Activated naive CD4-positive, alpha-beta T cell treated with anti-CD3 and anti-CD28 coated beads for 36 hours (primary cell): ENCODE measurements at places on chromosomes 4 and X. TPM values are rescaled to one million over a fixed set of nuclear protein-coding genes. Genes with fewer than 3 reads are reported as not detected.
A peak's percentile ranks its signal among the peaks of the same experiment; 100 is the strongest.

BLTP1 gene
- total RNA-seq, result 20.5 TPM

HSFX4 gene
- total RNA-seq, result not detected

ADAM29 gene
- not detected for total RNA-seq

CENPU gene
- 78.7 TPM for total RNA-seq

TRPC5OS gene
- not detected for total RNA-seq

RTL3 gene
- not detected for total RNA-seq

TLR10 gene
- 0.12 TPM for total RNA-seq

ETNPPL gene
- not detected for total RNA-seq

MAGEB1 gene
- total RNA-seq, result not detected

DNA sequence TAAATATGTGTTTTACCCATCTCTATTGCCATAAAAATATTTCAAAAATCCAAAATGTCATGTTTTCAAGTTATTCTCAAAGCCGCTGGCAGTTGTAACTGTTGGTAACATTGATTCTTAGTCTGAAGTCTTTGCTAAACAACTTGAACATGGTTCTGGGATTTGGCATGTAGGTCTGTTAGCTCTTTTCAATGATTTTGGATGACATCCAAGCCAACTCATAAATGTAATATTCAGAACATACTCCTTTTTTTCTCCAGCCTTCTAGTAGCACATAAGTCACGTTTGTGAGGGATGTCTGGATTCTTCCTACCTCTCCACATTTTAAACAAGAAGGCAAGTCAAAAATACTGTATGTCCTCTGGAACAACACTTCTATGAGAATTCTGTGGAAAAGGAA lies 305.3 kb downstream of the PRR32 start:
- DNase-seq, result no peak

- DNase-seq, result no peak
These were observed 42.9 kb upstream of the TMPRSS11B start for GRCh38 chr4:68288393-68288740.

- DNase-seq, result peak; percentile 27
These were observed 30.4 kb downstream of the ARHGEF6 start for GRCh38 chrX:136750364-136750763.

DNA sequence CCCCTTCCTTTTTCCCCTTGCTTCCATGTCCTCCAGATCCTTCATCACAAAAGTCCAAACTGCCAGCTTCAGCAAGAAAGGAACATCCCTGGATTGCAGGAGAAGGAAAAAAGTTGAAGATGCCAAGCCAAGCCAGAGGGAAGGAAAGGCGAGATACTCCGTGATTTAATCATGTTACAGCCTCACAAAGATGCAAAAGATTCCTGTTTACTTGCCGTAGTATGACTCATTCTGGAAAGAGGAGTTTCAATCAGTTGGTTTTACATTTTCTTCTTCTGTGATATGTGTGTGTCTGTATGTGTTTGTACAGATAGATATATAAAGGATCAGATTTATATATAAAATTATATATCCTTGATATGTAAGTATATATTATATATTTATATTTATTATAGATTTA lies 69.3 kb downstream of the BTC start:
- DNase-seq, result no peak

GRCh38 chr4:142291299-142292050 lies 554.6 kb downstream of the INPP4B start:
- DNase-seq, result no peak

- DNase-seq, result no peak
These were observed 83.8 kb upstream of the BMPR1B start for GRCh38 chr4:94673961-94674360.

- no peak for DNase-seq
These were observed 29.0 kb downstream of the COQ2 start for GRCh38 chr4:83255584-83255983.

GRCh38 chr4:152894673-152895072 lies 41.5 kb upstream of the FHDC1 start:
- no peak for DNase-seq

- DNase-seq, result no peak
These were observed 307.2 kb downstream of the SLC7A11 start for GRCh38 chr4:137934911-137935310.

DNA sequence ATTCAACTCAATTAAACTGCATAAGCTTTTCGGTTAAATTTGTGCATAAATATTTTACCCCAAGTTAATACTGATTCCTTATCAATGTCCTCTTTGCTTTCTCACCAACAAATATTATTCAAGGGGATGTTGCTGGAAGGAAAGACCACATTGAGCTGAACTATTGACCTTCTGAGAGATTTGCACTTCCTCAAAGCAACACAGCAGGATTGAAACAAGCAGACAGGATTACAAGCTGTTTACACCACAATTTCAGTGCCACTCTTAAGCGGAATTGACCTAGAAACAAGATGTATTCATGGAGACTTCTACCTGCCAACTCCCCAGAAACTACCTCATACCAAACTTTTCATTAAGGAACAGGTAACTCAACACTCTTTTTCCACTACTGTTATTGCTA lies 96.5 kb upstream of the DUSP21 start:
- no peak for DNase-seq

DNA sequence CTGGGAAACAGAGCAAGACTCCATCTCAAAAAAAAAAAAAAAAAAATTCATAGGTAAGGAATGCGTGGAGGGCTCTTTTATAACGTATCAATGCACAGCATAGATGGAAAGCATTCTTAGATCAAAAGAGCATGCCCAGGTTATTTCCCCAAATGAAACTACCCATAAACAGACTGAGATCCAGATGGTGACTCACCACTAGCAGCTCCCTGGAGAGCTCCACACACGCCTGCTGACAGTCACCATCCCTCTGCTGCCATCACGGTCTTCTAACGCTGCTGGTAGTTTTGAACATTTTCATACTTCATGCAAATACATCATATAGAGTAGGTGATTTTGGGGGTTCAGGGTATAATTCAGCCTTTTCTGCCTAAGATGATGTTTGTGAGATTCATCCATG lies 136.9 kb downstream of the ASMT start:
- DNase-seq, result no peak

DNA sequence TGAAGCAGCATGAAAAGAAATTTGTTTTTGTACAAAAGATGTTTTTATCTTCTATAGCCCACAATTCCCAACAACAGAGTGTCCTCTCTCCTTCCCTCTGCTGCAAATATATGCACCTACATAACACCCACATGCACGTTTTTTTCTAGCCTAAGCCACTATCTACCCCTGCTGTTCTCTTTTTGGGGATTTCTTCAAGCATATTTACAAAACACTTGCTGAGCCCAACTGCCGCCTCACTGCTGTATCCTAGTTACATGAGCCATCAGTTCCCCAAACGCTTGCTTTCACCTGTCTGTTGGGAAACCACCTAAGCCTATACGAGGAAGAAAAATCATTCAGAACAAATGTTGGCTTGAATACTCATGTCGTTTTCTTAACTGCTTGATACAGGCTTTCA lies 127.2 kb downstream of the CHRNA9 start:
- DNase-seq, result peak; percentile 67

DNA sequence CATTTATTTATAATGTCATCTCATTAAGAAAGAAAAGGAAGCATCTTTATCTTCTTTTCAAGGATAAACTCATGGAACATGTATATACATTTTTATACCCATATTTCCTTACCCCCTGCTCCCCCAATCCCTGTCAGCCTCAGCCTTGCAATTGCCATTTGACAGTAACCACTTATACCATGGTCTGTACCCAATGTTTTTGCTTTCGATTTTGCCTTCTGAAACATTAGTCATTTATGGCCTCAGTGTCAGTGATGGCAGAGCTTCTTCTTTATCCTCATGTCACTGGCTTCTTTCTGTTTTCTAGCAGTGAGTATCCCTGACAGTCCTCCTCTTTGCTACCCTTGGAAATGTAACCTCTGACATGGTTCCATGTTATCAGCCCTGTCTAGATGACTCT lies 228.4 kb downstream of the SPRY1 start:
- DNase-seq, result no peak

DNA sequence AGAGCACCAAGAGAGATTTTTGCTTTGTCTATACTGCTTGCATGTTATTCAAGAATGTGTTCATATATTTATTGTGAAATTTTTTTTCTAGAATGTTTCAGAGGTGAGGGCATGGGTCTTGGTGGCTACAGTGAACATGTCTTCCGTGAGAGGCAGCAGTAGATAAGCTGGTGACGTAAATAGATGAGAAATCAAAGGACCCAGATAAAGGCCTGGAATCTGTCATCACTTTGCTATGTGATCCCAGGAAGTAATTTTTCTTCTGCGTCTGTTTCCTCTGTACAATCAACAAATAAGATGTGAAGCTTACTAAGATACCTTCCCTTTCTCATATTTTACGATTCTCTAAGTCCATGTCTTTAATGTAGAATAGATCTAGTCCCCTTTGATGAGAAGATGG lies 129.1 kb downstream of the COL4A6 start:
- no peak for DNase-seq

DNA sequence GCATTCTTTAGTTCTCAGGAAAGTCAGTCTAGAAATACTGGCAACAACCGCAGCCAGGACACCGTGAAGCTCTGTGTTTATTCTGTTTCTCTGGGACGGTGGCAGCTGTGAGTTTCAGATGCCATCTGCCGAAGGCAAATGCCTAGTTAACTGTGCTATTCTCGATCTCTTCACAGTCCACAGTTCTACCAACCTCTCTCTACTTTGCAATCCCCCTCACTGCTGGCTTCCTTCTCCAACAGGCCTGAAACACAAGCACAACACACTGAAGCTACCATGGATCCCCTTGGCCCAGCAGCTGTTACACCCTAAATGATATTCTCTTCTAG lies 118.8 kb downstream of the ZNF827 start:
- DNase-seq, result no peak

DNA sequence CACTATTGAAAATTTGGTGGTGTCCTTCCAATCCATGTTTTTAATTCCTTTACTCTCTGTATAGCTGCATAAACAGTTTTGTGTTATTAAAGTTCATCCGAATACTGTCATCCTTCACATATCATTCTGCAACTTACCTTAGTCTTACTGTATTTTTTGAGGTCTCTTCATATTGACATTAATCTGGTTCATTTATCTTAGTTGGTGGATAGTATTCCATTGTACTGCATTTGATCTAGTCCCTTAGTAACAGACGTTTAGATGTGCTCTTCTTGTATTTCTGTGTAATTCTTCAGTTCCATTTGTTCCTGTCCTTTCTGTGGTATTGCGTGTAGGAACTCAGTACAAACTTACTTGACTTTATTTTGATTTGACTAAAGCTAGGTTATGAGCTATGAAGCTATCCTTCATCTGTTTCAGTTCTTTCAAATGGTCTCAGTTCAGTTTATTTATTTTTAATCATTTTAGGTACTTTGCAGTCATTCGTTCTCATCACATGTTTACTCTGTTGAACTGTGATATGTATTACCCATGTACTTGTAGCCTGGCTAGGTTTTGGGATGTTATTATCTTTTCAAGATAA lies 41.3 kb downstream of the RAPGEF2 start:
- no peak for DNase-seq

GRCh38 chr4:111754003-111754402 lies 391.3 kb upstream of the FAM241A start:
- DNase-seq, result no peak

GRCh38 chr4:173801876-173802661 lies 272.0 kb upstream of the HAND2 start:
- DNase-seq, result no peak

- no peak for DNase-seq
These were observed 3.6 kb downstream of the LINC00632 start for GRCh38 chrX:140713174-140713539.

DNA sequence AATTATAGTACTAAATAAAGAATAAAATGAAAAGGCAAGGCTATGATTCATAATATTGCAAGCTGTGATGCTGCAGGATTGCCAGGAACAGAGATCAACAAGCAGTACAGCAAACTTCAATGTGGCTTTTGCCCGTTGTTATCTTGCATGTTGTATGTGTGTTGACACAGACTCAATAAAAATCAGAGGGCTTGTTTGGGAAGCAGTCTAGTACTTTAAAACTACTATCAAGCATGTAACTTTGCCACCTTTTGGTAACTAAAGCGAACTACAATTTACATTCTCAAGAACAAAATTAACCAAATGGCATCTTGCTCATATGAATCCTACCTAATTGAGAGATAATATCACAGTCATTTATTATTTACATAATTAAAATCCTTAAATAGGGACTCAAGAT lies 79.8 kb upstream of the GPM6A start:
- no peak for DNase-seq

DNA sequence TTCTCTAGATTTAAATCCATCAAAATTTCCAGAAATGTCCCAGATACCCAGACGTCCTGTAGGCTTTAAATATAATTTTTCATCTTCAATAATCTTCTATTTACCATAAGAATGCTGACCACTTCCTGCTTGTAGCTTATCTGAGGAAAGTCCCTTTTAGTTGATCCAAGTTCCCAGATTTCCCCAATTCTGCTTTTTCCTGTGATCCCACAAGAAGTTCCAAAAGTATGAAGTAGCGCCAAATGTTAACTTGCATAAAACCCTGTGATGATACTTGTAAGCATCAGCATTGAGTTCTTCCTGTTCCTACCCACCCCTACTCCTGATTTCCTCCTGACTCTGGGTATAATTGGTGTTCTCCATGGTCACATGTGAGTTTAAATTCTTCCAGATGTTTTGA lies 10.6 kb upstream of the TLR8 start:
- no peak for DNase-seq

GRCh38 chr4:82712561-82712960 lies 86.0 kb downstream of the SCD5 start:
- DNase-seq, result no peak

GRCh38 chrX:50707955-50708699 lies 105.9 kb downstream of the SHROOM4 start:
- DNase-seq, result no peak

DNA sequence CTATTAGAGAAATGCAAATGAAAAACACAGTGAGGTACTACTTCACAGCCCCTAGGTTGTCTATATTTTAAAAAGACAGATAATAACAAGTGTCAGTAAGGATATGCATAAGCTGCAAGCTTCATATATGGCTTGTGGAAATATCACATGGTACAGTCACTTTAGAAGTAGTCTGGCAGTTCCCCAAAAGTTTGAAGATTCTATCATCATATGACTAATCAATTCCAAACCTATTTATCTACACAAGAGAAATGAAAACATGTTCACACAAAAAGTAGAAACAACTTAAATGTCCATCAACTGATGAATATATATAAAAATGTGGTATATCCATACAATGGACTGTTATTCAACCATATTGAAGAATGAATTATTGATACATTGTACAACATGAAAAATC lies 185.8 kb upstream of the STK26 start:
- DNase-seq, result no peak

- no peak for DNase-seq
These were observed 213.3 kb downstream of the PARM1 start for GRCh38 chr4:75146223-75146622.

- no peak for DNase-seq
These were observed 55.0 kb downstream of the EFNB1 start for GRCh38 chrX:68883800-68884199.

GRCh38 chrX:867966-868647 lies 237.5 kb downstream of the SHOX start:
- DNase-seq, result no peak

DNA sequence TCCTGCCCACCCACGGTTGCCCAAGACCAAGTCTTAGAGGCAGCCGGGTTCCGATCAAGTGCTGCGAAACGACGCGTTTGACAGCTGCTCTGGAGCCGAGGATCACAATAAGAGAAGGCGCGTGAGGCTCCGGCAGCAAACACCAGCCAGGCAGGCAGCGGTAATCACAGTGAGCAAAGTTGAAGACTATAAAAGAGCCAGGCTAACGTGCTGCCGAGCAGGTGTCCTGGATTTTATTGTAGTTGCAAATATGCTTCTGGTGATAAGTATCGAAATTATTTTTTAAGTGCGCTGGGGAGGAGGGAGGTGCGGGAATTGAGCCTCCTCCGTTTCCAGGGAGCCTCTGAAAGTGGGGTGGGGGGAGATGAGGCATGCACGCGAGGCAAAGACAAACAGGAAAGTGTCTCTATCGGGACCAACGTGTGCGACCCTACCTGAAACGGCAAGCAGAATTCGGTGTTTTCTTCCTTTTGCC lies 590 bp downstream of the GABRA2 start:
- no peak for DNase-seq
